Activated T-helper 2 cell treated with anti-CD3 and anti-CD28 coated beads, Interferon-gamma antibody, Interleukin-2, Interleukin-4, amounts not matched to agents 10 μg/mL and 5 μg/mL and 100 μg/mL, durations not matched to agents 14 hours and 24 hours and 36 hours (primary cell): ENCODE measurements at places on chromosomes 12 and 14. TPM values are rescaled to one million over a fixed set of nuclear protein-coding genes. Genes with fewer than 3 reads are reported as not detected.

The FGD4 gene
- total RNA-seq, result 1.4 and 1.7 TPM in 2 replicates

The ZDHHC17 gene
- 26.7 and 28.6 TPM in 2 replicates for total RNA-seq

The NUBPL gene
- 8.7 and 9.5 TPM in 2 replicates for total RNA-seq

The PLEKHA5 gene
- total RNA-seq, result 3.2 TPM in 2 replicates

The FGF6 gene
- not detected in 2 replicates for total RNA-seq

The KCNJ8 gene
- not detected in 2 replicates for total RNA-seq

DNA sequence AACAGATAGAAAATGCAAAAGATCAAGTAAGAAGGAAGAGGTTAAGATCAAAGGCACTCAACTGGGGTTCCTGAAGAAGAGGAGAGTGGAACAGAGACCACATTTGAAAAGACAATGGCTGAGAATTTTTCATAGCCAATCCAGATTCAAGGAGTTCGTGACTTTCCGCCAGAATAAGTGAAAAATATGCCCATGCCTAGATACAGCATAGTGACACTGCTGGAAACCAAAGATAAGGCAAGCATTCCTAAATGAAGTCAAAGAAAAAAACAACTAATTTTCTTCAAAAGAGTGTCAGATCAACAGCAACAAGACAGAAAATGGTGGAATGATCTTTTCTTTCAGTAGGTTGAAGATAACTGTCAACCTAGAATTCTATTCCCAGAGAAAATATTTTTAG lies 47.5 kb downstream of the EGLN3 start:
- no peak for DNase-seq

- DNase-seq, result no peak
Measured at GRCh38 chr12:75981247-75982168, 50.1 kb downstream of the PHLDA1 start.

GRCh38 chr12:14957551-14958168 lies 3.7 kb downstream of the ARHGDIB start:
- DNase-seq, result no peak

- DNase-seq, result peak; percentile 39
Measured at GRCh38 chr14:89773644-89774316, 180.8 kb downstream of the EFCAB11 start.

DNA sequence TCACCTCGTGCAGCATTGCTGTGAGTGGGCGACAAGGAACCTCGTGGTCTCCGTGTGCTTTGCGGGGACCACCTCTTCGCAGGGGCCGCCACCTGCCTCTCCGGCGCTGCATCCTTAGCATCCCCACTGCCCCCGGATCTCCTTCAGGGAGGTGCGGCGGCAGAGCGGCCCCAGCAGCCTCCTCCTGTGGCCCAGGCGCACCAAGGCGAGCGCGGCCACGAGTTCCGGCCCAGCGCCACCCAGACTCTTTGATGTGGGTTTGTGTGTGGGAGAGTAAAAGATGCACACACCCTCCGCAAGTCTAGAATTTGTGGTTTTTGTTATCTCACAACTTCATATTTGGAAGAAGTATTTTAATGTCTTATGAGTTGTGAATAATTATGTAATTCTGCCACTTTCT lies 118.8 kb upstream of the DIO3 start:
- peak; percentile 71 for DNase-seq

DNA sequence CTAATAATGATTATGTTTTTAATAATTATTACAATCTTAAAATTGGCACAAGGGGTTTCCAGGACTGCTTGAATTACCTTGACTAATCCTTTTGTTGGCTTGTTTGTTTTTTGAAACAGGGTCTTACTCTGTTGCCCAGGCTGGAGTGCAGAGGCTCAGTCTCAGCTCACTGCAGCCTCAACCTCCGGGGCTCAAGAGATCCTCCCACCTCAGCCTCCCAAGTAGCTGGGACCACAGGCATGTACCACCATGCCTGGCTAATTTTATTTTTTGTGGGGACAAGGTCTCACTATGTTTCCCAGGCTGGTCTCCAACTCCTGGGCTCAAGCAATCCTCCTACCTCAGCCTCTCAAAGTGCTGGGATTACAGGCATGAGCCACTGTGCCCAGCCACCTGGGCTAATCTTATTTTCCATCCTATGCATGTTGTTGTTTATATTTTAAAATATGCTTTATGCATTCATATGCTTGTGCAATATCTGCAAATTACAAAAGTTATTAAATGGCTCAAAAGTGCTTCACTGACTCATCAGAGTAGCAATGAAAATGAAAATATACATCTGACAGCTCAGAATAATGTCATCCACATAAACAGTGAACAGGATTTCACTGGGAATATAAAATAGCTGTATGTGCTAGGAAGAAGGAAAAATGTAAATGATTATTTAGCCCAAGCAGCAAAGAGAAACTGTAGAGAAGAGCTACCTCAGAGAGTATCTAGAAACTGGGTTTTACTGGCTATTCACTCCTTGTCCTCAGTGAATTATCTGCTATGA lies 24.8 kb upstream of the PLEKHG6 start:
- no peak for DNase-seq

DNA sequence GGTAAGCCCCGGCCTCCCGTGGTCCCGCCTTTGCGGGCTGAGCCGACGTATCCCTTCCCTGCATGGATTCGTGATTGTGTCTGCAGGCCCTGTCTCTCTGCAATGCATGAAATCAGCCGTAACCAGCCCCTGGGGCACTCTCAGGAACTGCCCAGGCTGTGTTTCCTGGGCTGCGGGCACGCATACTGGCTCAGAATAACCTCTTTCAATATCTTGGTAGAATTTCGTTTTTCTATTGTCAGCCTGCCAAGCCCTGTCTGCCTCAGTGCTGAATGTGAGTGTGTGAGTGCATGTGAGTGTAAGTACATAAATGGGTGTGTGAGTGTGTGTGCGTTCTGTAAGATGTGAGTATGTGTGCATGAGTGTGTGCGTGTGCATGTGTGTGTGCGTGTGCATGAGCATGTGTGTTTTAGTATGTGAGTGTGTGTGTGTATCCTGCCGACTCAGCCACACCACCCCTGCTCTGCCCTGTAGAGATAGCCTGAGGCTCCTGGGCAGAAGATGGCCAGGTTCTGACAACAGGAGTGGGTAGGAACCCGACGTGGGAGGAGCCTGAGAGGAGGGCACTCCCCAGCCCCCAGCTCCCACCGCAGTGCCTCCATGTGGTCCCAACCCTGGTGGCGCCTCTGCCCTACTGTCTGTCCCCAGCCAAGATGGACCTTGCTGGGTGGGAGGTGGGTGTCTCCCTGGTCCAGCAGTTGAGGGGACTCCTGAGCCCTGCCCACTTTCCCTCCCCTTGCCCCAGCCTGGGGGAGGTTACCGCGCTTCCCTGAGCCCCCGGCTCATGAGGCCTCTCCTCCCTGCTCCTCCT lies 268.8 kb downstream of the ADGRD1 start:
- DNase-seq, result no peak

- DNase-seq, result no peak
Measured at GRCh38 chr14:50666772-50667683, 1.1 kb downstream of the SAV1 start.

- no peak for DNase-seq
Measured at GRCh38 chr12:53048780-53049401, 974 bp upstream of the TNS2 start.

DNA sequence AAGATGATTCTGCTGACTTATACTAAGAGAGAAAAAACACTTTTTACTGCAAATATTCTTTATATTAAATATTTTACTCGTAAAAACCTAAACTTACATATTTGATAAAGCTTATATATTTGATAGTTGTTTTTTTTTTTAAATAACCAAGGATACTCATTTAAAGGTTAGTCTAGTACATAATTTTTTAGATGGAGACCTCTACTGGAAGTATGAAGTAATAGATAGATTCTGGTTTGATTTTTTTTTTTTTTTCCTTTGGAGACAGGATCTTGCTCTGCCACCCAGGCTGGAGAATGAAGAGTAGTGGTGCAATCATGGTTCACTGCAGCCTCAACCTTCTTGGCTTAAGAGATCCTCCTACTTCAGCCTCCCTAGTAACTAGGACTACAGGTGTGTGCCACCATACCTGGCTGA lies 16.4 kb downstream of the ARID2 start:
- DNase-seq, result no peak

DNA sequence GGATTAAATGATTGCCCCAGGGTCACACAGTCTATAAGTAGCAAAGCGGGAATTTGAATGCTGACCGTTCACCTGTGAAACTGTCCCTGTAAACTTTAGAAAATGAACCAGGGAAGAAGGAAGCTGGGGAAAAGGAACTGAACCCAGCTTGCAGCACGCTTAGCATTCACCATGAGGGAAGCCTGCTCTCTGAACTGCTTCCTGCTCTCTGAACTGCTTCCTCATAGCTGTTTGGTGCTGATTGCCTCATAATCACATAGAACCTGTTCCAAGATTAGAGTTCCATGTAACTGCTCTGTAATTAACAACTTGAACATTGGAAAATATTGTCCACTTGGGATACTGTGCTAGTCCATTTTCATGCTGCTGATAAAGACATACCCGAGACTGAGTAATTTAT lies 1504.8 kb upstream of the TMEM132C start:
- DNase-seq, result no peak

GRCh38 chr12:122094735-122095631 lies 16.4 kb downstream of the MLXIP start:
- no peak for DNase-seq

- no peak for DNase-seq
Measured at GRCh38 chr12:76518699-76519098, 40.9 kb downstream of the OSBPL8 start.

GRCh38 chr12:117592588-117593305 lies 231.3 kb upstream of the NOS1 start:
- DNase-seq, result no peak

- DNase-seq, result no peak
Measured at GRCh38 chr14:38989922-38990546, 113.0 kb downstream of the SEC23A start.

GRCh38 chr12:57452937-57453509 lies 2.1 kb upstream of the INHBE start:
- peak; percentile 44 for DNase-seq

DNA sequence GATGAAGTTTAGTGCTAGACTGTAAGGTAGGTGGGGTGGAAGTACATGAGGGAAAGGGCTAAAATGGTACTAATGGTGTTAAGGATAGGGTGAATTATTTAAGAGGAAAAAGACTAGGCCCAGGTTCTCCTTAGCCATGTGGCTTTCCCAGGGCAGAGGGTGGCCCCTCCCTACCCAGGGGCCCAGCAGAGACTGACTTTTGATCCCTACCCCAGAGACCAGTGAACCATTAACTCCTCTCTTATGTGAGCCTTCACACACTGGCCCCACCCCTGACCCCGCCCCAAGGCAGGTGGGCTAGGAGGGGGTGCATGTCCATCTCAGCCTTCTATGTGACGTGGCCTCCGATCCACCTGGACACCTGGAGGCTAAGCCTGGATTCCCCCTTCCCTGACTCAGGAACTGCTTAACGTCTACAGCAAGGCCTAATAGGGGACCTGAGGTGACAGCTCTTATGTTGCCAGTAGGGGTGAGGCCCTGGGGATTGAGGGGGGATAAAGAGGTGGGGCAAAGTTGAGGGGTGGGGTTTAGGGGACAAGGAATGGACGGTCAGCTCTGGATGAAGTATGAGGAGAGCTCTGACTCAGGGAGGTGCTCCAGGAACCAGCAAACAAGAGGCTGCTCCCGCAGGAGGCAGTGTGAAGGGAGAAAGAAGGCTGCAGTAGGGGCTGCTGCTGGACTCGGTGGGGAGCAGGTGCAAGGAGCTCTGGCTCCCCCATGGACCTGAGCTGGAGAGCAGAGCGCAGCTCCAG lies 757 bp downstream of the SLC39A5 start:
- DNase-seq, result no peak

- DNase-seq, result no peak
Measured at GRCh38 chr12:56457817-56458216, 3.4 kb upstream of the MIP start.

- DNase-seq, result no peak
Measured at GRCh38 chr12:119681111-119681510, 13.2 kb downstream of the PRKAB1 start.

- no peak for DNase-seq
Measured at GRCh38 chr14:51398898-51399297, 158.9 kb downstream of the TMX1 start.

GRCh38 chr12:69059465-69060457 lies 126.8 kb upstream of the CPM start:
- DNase-seq, result no peak

DNA sequence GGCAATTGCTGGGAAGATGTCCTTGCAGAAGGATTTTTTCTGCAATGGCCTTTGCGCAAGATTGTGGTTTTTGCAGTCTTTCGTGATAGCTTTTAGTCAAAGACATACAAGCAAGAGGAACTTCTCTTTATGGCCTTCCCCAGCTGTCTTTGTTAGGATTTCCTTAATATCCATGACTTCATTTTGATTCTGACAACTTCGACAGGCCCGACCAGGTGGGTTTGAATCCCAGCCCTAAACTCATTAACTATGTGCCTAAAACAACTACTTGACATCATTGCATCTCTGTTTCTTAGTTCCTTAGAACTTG lies 13.3 kb upstream of the VRK1 start:
- no peak for DNase-seq

DNA sequence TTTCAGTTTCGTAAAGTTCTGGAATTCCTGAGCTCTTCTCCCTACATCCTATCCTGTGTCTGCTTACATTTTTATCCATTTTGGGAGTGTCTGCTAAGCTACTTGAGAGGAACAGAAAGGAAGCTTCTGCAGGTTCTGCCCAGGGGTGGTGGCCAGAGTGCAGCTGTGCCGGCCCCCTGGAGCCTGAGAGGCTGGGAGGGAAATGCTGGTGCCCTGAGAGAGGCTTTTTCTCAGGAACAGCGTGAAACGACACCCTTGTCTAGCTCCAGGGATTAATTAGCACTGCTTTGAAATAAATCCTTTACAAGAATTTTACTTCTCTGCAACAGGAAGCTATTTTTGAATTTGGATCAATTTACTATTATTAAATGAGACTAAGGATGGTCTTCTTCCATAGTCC lies 165.4 kb downstream of the SLC15A5 start:
- no peak for DNase-seq

GRCh38 chr14:89227496-89227836 lies 189.6 kb downstream of the FOXN3 start:
- DNase-seq, result no peak

GRCh38 chr14:82999802-83000201 lies 1466.1 kb upstream of the SEL1L start:
- DNase-seq, result no peak

DNA sequence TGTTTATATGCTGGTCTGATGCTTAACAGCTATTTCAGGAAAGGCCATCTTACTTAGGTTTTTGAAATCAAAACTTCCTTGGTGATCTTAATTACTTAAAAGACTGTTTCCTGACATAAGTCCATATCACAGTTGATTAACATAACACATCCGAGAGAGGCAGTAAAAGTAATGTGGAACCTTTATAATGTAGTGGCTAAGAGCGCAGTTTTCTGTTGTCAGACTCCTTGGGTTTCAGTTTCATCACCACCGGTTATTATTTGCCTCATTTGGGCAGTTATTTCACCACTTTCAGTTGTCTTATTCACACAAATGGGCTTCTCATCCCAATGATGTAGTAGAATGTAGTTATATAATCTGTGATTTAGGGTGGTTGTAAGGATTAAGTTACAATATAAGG lies 30.9 kb downstream of the TBC1D15 start:
- DNase-seq, result no peak

DNA sequence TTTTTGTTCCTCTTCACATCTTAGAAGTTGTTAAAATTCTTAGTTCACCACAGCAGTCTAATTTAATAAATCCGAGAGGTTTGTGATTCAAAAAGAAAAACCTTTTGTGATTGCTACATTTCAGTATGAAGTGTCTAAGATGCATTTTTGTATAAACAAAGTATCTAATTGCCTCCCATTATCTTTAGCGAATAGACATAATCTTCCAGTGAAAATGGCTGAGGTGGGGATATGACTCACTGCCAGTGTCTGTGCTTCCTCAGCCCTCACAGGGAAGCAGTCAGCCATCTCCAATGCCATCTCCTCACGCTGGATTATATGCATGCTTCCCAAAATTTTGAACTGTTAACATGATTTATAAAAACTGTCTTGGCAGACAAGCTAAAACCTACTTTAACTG lies 7.6 kb downstream of the GCH1 start:
- no peak for DNase-seq
